ENCODE measurements at places on chromosomes 7 and 10. TPM values are rescaled to one million over a fixed set of nuclear protein-coding genes. Genes with fewer than 3 reads are reported as not detected.
A peak's percentile ranks its signal among the peaks of the same experiment; 100 is the strongest.

The CAV2 gene
- total RNA-seq, result 224 TPM

DNA sequence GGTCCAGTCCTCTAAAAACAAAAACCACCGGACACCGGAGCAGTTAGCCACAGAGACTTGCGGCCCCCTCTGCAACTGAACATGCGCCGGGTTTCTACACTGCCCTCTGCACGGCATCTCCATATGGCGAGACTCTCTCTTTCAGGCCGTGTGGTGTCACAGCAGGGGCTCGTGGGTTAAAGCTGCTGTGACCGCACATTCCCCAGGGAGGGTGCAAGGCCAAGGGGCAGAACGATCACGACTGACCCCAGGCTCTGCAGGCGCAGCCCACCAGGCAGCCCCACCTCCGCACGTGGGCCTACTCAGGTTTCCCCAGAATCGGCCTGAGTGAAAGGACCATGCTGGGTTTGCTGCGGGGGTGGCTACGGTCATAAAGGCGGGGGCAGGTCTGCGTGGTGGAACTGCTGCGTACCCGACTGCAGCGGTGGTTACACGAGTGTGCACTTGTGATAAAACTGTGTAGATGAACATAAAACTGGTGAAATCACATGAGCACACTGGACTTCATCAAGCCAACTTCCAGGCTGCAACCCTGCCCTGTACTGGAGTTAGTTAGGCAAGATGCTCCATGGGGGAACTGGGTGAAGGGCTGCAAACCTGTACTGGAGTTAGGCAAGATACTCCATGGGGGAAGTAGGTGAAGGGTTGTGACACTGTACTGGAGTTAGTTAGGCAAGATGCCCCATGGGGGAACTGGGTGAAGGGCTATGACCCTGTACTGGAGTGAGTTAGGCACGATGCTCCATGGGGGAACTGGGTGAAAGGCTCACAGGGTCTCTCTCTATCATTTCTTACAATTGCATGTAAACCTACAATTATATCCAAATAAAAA, 81.4 kb upstream of the PPP2R2D start:
- peak; percentile 1 for DNase-seq

GRCh38 chr7:106346678-106347217, 62.0 kb upstream of the NAMPT start:
- DNase-seq, result peak; percentile 98

DNA sequence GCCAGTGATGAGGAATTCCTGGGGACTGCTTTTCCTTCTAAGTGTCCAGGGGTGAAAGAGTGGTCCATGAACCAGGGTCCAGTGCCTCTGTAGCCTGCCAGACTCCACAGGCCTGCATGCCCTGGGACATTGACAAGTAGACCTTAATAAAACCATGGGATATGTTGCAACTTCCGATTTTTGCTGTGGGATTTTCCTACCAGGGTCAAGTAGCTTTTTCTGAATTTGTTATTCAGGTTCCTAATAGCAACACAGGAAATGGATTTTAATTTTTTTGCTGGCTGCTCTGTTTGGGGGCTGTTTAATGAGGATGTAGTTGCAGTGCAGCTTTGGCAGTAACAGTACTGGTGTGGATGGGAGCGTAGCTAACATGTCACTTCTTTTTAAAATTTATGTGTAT, 42.1 kb downstream of the WBP1L start:
- peak; percentile 77 for DNase-seq

DNA sequence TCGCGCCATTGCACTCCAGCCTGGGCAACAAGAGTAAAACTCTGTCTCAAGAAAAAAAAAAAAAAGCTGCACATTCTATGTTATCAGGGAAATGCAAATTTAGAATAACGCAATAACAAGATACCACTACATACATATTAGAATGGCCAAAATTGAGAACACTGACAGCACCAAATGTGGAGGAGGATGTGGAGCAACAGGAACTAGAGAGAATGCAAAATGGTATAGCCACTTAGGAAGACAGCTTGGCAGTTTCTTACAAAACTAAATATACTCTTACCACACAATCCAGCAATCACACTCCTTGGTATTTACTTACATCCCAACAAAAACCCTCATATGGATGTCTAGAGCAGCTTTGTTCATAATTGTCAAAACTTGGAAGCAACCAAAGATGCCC, 76.8 kb downstream of the ALOX5 start:
- no peak for DNase-seq

GRCh38 chr7:40489844-40490602, 355.2 kb downstream of the SUGCT start:
- DNase-seq, result peak; percentile 45

Data from fibroblast of villous mesenchyme (primary cell).